ENCODE measurements at places on chromosomes 3 and 15.
A peak's percentile ranks its signal among the peaks of the same experiment; 100 is the strongest.

DNA sequence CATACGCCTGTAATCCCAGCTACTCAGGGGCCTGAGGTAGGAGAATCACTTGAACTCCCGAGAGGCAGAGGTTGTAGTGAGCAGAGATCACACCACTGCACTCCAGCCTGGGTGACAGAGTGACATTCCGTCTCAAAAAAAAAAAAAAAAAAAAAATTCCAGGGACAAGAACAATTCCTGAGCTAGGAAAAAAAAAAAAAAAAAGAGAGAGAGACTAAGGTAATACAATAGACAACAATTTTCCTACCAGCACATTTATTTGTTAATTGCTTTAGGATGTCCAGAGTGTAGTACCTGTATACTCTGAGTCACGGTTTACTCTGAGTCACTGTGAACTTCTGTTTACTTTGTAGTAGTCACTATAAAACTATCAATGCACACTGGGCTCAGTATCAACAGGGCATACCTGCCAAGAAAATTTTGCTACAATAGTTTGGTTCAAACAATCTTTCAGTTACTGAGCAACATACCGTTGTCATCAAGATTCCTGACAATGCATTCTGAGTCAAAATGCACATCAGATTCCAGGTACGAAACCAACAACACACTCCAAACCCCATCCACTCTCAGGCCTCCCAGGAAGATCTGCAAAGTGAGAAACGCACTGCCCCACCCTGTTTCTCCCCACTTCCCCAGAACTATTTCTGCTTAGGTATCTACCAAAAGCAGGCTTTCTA is 28.3 kb downstream of the IGF2BP2 start:
- DNase-seq: no peak

- no peak for DNase-seq
Measured at GRCh38 chr3:48528754-48529153, 24.8 kb upstream of the SHISA5 start.

DNA sequence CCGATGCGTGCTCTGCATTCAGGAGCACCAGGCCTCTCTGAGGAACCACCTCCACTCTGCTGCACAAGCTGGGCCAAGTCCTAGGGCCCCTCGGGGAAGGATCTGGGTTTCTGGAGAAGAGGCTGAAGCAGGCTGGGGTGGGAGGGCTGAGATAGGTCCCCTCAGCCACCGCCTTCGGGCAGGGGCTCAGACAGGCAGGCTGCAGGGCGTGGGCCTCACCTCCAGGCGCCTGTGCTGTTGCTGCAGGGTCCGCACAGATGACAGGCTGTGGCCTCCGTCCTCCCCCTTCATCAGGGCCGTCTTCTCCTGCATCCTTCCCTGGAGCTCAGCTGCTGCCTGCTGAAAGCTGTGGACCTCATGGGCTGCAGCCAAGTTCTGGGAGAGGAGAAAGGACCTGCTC is 15.2 kb downstream of the PLA2G4B start:
- no peak for DNase-seq

DNA sequence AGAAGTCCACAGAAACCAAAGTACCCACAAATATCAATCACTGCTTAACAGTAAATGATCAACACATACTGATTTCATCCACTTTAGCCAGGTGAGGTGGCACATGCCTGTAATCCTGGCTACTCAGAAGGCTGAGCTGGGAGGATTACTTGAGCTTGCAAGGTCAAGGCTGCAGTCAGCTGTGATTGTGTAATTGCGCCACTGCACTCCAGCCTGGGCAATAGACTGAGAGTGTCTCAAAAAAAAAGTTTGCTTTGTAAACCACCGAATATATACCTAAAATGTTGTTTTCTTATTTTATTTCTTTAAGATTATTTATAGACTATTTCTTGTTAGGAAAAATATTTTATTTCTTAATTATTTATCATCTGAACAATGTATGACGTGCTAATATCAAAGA is 8.7 kb upstream of the ATP13A4 start:
- no peak for DNase-seq

DNA sequence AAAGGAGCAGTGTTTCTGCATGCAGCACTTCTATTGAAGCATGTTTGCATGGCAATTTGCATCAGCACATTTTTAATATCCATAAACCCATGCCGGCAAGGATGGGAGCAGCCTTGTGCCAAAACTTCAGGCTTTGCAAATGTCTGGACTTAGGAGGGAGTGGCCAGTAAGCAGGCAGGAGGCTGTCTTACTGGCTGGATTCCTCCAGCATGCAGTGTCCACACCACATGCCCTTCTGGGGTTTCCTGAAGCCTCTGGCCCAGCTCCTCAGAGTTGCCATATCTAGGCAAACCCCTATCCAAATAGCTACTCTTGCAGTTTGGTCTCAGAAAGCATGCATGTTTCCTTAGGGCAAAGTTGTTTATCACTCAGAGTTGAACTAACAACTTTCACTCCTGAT is 139.1 kb upstream of the MRPS22 start:
- DNase-seq: no peak

- DNase-seq: no peak
Measured at GRCh38 chr3:192899540-192899982, 18.1 kb downstream of the MB21D2 start.

- DNase-seq: no peak
Measured at GRCh38 chr3:174387736-174388135, 471.4 kb upstream of the NAALADL2 start.

DNA sequence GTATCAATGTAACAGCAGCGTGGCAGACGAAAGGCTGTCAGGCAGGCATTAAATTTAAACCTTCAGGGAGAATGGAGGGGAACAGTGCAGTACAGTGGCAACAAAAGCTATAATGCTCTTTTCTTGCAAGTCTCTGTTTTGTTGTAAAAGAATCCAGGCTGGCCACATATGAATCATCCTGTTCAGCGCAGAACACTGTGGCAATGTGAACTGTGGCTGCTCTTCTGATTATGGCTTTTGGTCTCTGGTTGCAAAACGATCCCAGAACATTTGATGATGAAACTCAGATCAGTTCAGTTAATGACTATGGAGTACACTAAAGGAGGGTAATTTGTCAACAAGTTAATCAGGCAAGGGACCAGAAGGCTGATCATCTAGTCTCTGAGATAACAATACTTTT is 219.7 kb upstream of the SGO1 start:
- no peak for DNase-seq

DNA sequence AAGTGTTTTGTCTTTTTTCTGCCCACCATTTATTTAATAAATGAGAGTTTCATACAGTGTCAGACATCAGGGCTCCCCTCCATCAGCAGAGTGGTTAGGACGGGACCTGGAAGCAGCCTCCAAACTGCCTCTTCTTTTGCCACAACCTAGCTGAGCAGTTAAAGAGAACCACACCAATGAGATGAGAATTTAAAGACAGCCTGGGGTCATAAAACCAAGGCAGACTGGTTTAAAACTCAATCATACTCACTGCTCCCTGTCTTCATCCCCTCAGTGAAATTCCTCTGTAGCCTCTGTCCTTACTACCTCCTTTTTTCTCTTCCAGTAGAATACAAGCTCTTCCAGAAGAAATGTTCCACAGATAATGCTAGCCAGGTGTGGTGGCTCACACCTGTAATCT is 78.7 kb downstream of the WWTR1 start:
- no peak for DNase-seq

DNA sequence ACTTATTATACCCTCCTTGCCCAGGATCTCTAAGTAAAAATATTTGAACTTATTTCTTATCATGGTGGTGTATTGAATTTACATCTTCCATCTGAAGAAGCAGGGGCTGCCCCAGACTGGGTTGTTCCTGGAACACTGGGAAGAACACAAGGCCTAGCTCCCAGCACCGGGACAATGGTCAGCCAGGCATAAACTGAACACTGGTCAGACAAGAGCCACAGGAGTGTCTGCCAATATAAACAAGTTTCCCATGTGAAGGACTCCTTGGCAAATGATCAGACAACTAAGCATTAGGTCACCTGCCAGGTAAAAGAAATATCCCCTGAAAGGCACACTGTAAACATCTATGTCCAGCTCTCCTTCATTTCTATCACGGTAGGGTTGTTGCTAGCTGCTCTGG is 172.4 kb downstream of the ATP8B4 start:
- no peak for DNase-seq

DNA sequence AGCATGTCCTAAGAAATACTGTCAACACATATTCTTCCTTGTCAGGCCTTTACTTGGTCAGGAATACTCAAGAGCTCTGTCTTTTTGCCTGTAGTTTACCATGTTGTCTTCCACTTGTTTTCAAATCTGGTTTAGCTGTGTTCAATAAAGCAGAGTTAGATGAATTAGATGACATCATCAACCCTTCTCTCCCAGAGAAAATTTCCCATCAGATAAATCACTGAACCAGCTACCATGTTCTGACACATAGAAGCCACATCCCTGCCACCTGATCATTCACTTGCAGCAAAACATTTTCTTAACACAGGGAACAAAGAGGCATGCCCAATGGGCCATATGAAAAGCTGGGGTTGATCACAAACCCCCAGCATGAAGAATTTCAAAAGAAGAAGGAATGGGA is 42.1 kb downstream of the TERC start:
- no peak for DNase-seq

GRCh38 chr3:14789640-14790285 is 29.0 kb upstream of the FGD5 start:
- DNase-seq: no peak

DNA sequence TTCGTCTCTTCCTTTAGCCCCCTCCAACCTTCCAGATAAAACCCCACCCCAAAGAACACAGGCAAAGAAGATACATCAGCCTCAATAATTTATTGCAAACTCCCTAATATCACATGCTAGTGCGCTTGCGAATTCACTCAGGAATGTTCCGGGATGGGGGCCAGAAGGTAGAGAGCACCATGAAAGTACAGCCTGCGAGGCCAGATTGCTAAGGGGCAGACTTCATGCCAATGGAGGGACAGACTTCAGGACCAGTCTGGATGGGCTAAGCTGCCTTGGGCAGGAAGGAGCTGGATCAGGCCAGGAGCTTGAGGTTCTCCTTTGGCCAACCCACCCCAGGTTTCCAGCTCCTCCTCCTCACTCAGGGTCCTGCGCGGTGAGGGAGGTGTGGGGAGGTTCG is 13.4 kb downstream of the CIDEC start:
- DNase-seq: no peak

DNA sequence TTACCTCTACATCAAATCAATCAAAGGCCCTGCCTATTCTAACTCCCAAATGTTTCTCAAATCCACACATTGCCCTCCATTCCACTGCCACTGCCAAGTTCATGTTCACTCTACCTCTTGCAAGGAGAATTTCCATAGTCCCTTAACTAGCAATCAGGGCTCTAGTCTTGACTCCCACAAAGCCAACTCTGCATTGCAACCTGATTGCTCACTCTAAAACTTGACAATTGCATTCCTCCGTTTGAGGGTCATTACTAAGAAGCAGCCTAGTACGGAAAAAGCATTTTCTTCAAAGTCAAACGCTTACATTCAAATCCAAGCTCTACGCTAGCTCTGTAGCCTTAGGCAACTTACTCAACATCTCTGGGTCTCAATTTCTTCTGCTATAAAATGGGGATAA is 1.2 kb downstream of the CPA3 start:
- DNase-seq: no peak

GRCh38 chr15:62938825-62939224 is 103.7 kb upstream of the TPM1 start:
- no peak for DNase-seq

GRCh38 chr3:57688291-57688690 is 4.6 kb downstream of the DENND6A start:
- no peak for DNase-seq

- DNase-seq: no peak
Measured at GRCh38 chr3:1446531-1446930, 353.7 kb downstream of the CNTN6 start.

- DNase-seq: peak; percentile 78
Measured at GRCh38 chr3:56456117-56456516, 12.2 kb downstream of the ERC2 start.

GRCh38 chr3:108296239-108296638 is at the start of gene HHLA2:
Gene HHLA2 (plus strand): TSS chr3:108296548. CDS start chr3:108351814, 55,266 bp downstream.
- no peak for DNase-seq

GRCh38 chr15:31275331-31276262 is 51.0 kb upstream of the KLF13 start:
- DNase-seq: no peak

GRCh38 chr15:40439960-40440742 is 602 bp upstream of the BAHD1 start:
- no peak for DNase-seq

DNA sequence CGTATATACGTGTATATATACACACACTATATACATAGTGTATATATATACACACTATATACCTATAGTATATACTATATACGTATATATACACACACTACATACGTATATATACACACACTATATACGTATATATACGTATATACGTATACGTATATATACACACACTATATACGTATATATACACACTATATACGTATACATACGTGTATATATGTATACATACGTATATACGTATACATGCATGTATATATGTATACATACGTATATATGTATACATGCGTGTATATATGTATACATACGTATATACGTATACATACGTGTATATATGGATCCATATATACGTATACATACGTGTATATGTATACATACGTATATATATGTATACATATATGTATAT is 9.4 kb downstream of the HACL1 start:
- no peak for DNase-seq

Measured in NCI-H2081 (cell line).